Cerebellar cortex (tissue), 1 donor: ENCODE measurements at places on chromosomes 6 and 20.

- no peak for DNase-seq
These were observed 480.5 kb upstream of the ID4 start for GRCh38 chr6:19356692-19357091.

GRCh38 chr6:106158816-106159215 is 72.7 kb downstream of the PRDM1 start:
- DNase-seq = no peak

DNA sequence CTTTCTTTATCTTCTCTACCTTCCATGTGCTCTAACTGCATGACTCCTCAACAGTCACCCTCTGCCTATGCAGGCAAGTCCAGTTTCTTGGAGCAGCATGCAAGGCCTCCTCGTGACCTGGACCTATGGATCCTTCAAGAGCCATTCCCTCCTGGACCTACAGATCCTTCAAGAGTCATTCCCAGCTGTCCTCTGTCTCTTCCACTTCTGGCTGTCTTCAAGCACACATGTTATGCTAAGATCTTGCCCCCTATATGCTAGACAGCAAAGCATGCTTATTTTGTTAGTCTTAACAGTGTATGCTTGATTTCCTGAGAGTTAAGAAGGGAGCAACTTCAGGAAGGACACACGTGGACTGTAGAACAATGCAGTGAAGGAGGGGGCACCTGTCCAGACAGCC is 7.5 kb downstream of the ID4 start:
- DNase-seq = no peak

DNA sequence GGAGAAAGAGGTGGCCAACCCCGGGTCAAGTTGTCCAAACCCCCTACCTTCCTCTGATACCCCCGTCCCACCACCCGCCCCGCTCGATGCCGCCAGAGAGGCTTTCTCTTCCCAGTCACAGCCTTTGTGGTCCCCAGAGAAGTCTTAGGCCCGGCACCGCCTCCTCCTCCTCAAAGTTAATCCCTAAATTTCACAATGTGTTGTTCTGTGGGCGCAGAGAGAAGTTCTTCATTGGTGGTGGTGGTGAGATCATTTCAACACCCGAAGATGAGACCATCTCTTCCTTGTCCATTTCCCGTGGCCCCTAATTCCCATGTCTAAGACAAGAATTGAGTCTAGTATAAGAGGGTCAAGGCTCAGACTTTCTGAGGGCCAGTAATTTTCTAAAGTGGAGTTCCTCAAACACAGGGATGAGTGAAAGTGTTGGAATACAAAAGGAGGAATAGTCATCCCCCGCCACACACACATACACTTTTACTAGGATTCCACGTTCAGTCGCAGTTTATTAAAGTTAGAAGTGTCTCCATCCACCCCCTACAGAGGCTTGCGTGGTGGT is 10.4 kb downstream of the TRIM31 start:
- no peak for DNase-seq

- no peak for DNase-seq
These were observed 58.4 kb downstream of the SYTL3 start for GRCh38 chr6:158708239-158708638.

GRCh38 chr6:148317739-148318138 is 24.9 kb upstream of the SASH1 start:
- no peak for DNase-seq

DNA sequence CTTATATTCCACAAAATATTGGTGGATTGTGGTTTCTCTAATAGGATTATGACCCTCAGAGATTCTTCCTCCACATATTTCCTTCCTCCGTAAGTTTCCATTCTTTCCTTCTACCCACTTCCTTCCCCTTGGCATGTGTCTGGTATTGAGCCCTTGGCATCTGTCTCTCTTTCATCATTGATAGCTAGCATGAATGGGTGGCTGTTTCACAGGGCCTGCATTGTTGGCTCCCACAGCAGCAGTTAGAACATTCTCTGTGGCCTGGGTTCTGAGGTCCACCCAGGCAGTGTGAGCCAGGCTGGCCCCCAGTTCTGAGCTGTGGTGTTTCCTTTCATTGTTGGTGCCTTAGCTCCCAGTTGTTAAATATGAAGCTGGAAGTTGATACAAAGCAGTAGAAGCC is 125.3 kb downstream of the ANKS1A start:
- no peak for DNase-seq
